ENCODE measurements at places on chromosomes 1 and 21.

DNA sequence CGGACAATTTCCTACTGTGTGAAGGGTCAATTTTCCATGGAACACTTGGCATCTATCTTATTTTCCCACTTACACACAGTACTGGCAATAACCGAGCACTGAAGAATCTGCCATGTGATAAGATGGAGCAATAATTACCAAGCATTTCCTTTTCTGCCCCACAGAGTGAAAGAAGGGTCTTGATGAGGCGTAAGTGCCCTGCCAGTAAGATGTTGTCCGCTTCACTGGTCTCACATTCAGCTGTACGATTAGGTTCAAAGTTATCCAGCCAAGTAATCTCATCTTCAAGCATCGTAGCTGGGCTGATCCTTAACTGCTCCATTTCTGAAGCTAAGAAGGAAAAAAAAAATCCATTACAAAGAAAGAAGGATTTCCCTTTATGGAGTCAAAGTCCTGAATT lies 67.8 kb downstream of the PCSK9 start:
- DNase-seq, result no peak

DNA sequence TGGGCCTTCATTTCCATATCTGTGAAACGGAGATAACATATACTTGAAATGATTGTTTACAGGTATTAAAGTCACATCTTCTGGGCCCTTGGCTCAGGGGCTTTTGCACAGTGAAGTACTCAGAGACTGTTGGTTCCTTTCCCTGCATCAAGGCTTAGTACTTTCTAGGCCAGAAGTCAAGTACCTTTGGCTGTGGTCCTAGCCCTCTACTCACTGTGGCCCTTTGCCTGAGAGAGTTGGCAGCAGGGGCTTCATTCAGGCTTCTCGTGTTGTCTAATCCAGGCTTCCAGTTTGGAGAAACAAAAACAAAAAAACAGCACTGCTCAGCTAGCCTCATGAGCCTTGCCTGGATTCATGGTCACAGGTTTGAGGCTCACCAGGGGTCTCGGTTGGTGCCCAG lies 8.1 kb upstream of the DPH2 start:
- DNase-seq, result no peak

- DNase-seq, result no peak
These were observed 28.7 kb upstream of the KCNJ15 start for GRCh38 chr21:38228115-38228514.

DNA sequence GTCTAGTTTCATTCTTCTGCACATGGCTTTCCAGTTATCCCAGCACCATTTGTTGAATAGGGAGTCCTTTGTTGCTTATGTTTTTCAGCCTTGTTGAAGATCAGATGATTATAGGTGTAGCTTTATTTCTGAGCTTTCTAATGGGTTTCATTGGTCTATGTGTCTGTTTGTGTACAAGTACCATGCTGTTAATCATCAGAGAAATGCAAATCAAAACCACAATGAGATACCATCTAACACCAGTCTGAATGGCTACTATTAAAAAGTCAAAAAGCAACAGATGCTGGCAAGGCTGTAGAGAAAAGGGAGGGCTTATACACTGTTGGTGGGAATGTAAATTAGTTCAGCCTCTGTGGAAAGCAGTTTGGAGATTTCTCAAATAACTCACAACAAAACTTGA lies 321.5 kb upstream of the PTBP2 start:
- no peak for DNase-seq

DNA sequence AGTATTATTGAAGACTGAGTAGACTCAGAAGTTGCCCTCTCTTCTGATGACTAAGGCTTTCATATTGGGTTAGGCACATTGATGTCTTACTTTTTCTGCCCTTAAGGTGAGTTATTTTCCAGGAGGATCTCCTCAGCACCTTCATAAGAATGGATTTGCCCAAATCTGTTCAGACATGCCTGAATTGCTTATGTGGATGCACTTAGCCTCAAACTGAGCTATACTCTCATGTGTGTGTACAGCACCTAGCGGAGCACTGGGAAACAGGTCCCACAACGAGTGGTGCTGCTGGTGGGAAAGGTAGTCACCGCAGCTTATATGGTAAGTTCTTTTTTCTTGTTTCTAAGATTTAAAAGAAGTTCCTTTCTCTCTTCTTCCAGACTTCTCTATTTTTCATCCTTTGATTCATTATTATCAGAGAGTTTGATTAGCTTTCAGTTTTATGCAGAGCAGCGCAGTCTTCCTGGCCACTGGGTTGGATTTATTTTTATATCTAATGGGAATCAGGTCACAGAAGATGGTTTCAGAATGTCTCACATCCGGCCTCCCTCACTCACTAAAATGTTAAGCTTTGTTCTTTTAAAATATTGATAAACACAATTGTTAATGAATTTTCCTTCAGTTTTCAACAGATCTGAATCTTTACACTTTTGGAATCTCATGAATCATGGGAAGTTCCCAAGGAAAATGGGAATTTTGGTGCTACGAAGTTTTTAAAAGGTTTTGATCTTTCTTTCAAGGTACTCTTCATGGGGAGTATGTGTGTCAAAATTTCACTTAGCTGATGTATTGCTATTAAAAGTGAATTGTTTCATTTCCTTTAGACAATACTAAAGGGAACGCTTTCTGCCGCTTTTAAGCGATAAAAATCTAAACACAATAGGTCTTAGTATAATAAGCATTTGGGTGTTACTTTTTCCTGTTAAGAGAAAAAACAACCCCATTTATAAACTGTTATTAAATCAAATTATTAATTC lies 58.5 kb downstream of the EXTL2 start:
- no peak for DNase-seq

- no peak for DNase-seq
These were observed 70.3 kb downstream of the MORN1 start for GRCh38 chr1:2320760-2321667.

- DNase-seq, result no peak
These were observed 510.8 kb upstream of the B3GALT2 start for GRCh38 chr1:193697115-193697762.

DNA sequence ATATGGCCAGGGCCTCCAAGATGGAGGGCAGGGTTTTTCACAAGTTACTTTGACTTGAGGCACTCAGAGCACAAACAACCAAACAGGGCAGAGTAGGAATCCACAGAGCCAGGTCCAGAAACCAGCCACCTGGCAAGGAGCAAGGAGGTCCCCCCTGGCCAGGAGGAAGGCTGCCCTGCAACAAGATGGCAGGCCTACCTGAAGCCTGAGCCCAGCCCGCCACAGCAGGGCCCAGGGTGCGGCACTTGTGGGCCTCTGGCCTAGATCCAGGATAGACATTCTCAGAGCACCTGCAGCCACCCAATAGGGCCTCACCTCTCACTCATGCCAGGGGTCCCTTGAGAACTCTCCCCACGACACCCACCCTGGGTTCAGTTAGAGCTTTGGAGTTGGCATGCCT lies 11.5 kb downstream of the SH3BGRL3 start:
- DNase-seq, result no peak

GRCh38 chr1:200042552-200043335 lies 15.2 kb downstream of the NR5A2 start:
- DNase-seq, result no peak

DNA sequence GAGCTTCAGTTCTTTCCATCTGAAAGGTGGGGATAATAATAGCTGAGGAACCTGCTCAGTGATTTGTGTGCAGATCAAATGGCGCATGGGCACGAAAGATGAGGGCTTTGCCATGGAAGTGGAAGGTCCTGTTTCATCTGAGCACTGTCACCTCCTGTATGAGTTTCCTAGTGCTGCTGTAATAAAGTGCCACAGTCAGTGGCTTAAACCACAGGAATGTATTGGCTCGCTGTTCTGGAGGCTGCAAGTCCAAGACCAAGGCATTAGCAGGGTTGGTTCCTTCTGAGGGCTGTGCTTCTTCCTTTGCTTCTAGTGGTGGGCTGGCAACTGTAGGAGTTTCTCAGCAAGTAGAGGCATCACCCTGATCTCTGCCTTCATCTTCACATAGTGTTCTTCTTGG lies 51.1 kb upstream of the RBM15 start:
- DNase-seq, result peak; percentile 6

DNA sequence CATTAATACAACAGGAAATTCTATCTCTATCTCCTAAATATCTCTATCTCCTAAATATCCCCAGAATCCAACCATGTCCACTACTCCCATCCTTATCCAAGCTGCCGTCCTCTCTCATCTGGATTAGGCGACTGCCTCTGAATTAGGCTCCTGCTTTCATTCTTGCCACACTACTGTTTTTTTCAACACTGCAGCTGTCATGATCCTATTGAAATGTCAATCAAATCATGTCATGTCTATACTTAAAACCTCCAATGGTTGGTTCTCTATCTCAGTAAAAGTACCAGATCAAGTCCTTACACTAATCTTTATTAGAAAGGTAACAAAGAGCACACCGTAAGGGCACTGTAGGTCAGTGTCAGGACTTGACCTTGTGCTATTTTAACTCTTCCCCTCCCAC lies 82.0 kb upstream of the NFIA start:
- no peak for DNase-seq

DNA sequence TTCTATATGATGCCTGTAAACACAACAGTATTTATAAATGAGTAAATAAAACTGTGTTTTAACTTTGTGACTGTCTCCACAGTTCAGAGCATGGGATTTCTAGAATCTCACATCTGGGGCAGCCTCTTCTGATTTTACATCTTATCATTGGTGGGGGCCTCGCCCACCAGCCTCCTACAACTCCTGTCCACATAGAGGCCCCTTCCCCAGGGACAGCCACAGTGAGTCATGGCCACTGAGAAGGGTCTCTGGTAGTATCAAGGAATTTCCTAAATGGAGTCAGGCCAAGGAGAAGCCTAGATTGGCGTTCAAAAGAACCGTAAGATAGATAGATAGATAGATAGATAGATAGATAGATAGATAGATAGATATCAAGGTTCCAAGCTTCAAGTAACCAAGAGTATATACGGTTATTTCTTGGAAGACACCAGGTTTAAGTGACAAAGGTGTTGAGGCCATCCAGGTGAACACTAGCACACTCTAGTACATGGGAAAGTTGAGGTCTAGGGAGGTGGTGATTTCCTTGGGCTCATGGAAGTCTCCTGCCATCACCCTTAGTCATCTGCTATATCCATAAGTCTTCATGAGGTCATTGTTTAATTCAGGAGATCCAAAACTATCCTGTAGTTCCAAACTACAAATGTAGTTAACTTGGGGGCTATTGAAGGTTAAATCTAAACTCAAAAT lies 121.6 kb downstream of the SYT2 start:
- no peak for DNase-seq

DNA sequence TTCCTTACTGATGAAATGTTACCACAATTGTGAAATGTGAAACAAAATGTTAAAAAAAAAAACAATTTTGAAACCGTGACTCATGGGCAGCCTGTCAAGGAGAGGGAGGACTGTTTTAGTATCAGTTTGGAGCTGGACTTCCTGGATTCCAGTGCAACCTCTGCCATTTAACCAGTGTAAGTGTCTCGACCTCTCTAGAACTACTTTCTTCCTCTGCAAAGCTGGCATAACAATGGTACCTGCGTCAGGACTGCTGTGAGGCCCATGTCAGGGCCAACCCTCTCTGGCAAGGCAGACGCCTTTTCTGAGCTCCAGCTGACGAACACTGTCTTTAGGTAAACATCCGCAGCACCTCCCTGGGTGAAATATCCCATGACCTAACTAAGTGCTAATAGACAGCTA lies 20.9 kb downstream of the URB1 start:
- peak; percentile 64 for DNase-seq

DNA sequence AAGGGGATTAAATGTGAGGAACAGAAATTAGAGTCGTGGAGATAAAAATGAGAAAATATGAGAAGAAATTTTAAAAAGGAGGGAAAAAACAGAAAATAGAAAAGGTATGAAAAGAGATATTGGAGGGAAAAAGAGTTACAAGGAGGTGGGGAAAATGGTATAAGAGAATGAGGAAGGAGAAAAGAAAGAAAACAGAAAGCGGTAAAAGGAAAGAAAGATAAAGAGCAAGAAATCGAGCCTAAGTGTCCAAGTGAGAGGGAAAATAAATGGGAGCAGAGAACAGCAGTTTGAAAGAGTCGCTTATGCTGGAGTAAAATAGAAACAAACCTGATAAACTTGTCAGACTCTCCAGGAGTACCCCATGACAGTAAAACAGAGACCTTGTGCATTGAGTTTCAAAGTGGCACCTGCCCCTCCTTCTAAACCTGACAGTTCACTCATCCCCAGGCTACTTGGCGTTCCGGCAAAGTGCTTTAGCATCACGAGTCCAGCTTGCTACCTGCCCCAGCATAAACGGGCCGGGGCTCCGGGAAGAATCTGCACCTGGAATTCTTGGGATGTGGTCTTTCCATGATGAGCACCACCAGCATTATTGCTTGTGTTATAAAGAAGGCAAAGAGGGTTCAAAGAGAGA lies 585 bp downstream of the NEGR1 start:
- no peak for DNase-seq
